ENCODE measurements at places on chromosomes 6 and 20.
A peak's percentile ranks its signal among the peaks of the same experiment; 100 is the strongest.

- no peak for DNase-seq
- H3K4me3 ChIP-seq: no peak overlapping the region
- H3K27ac ChIP-seq: no peak overlapping the region
- H3K27me3 ChIP-seq: no peaks in the 10 kb centered on the region
Measured at GRCh38 chr6:140050101-140050995, 675.9 kb upstream of the CITED2 start.

DNA sequence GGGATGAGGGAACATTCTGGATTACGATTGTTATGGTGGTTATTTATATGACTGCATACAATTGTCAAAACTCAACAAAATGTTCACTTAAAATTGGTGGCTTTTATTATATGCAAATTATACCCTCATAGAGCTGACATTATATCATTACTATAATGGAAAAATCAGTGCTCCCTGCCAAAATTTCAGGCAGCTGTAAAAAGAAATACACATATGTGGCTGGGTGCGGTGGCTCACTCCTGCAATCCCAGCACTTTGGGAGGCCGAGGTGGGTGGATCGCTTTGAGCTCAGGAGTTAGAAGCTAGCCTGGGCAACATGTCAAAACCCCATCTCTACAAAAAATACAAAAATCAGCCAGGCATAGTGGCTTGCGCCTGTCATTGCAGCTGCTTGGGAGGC is 75.8 kb upstream of the SULF2 start:
- H3K4me1 ChIP-seq: peaks cover 26% of the 10 kb centered on the region
- H3K36me3 ChIP-seq: no peaks in the 10 kb centered on the region
- H3K27me3 ChIP-seq: no peaks in the 10 kb centered on the region
- no peak overlapping the region for H3K27ac ChIP-seq
- DNase-seq: no peak
- H3K4me3 ChIP-seq: no peak overlapping the region

GRCh38 chr6:129239825-129240491 is 357.0 kb downstream of the LAMA2 start:
- no peak overlapping the region for H3K4me3 ChIP-seq
- H3K27ac ChIP-seq: no peak overlapping the region
- no peaks in the 10 kb centered on the region for H3K27me3 ChIP-seq
- H3K4me1 ChIP-seq: peaks cover 14% of the 10 kb centered on the region

DNA sequence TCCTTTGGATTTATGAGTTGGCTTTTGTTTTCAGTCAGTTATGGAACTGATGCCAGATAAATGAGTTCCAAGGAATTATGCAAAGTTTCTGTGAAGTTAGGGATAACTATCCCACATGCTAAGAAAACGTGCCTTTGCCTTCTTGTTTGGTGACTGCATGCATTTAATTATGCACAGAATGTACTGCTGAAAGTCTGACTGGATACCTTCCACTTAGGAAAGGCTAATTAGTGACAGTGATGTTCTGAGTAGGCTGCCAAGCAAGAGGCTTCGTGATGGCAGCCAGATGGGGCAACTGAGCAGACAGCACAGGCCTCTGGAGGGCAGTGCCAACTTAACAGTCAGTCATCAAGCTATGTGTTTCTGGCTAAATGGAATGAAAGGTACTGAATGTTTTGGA is 289.9 kb downstream of the CD109 start:
- no peaks in the 10 kb centered on the region for H3K27me3 ChIP-seq
- H3K36me3 ChIP-seq: no peaks in the 10 kb centered on the region
- H3K27ac ChIP-seq: no peak overlapping the region
- no peaks in the 10 kb centered on the region for H3K4me1 ChIP-seq
- H3K4me3 ChIP-seq: no peak overlapping the region

DNA sequence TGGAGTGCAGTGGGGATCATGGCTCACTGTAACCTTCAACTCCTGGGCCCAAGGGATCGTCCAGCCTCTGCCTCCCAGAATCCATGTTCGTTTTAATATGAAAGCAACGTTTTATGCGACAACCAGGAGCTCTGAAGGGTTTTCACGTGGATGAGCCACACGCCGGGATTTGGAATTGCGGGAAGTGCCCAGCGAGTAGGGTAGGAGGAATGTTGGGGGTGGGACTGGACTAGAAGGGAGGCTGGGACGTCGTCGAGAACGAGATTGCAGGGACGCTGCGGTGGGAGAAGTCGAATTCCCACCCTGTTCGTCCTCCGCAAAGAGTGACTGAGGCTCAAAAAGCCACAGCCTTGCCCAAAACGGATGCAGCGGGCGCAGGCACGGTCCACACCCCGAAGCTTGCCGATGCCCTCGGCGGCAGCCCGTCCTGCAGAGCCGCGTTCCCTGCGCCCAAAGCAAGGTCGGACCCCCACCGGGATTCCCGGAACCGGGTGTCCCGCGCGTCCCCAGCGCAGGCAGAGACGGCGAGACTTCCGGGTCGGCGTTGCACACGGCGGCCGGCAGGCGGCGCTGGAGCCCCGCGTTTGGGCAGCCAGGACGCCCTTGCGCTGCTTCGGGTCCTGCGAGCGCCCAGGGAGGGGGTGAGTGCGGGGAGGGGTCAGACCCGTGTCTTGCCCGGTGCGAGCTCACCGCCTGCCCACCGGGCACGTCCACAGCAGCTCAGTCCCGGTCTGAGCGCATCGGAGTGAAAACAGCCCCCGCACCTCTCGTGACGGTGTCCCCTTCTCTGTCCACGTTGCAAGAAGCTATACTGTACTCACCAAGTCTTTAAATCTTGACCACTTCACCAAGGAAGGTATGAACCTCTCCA is 87.8 kb downstream of the DHX35 start:
- H3K4me3 ChIP-seq: peak overlapping the region; percentile 86
- H3K36me3 ChIP-seq: no peaks in the 10 kb centered on the region
- no peaks in the 10 kb centered on the region for H3K4me1 ChIP-seq

DNA sequence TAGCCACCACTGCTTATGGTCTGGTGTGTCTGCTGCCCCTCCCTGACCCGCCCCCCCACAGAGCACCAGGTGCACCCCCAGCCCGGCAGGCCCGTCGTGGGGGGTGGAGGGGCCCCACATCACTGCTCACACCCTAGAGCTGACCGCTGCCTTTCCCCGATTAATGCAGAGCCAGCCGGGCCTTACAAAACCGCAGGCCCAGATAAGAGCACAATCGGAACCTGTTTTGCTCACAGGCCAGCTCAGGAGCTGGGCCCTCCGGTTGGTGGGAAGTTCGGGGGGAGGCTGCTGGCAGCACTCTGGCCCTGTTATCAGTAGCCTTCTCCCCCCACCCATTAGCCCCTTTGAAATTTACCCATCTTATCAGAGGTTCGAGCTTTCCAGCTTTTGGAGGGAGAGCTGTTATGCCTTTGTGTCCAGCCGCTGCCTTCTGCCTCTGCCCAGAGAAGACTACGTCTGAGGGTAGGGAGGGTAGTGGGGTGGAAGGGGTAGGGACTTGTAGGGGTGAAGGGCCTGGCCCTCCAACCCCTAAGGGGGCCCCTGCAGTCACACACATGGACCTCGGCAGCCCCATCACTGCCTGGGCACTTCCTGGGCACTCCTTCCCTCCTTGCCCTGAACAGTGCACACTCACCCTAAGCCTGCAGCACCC is 6.9 kb upstream of the SPDEF start:
- no peak overlapping the region for H3K27ac ChIP-seq
- no peak overlapping the region for H3K4me3 ChIP-seq
- H3K36me3 ChIP-seq: no peaks in the 10 kb centered on the region
- H3K4me1 ChIP-seq: no peaks in the 10 kb centered on the region
- DNase-seq: no peak
- H3K27me3 ChIP-seq: no peaks in the 10 kb centered on the region

- H3K4me1 ChIP-seq: no peaks in the 10 kb centered on the region
- H3K27me3 ChIP-seq: no peaks in the 10 kb centered on the region
- no peak overlapping the region for H3K4me3 ChIP-seq
- no peak for DNase-seq
Measured at GRCh38 chr20:18728165-18728869, 85.3 kb upstream of the SCP2D1 start.

DNA sequence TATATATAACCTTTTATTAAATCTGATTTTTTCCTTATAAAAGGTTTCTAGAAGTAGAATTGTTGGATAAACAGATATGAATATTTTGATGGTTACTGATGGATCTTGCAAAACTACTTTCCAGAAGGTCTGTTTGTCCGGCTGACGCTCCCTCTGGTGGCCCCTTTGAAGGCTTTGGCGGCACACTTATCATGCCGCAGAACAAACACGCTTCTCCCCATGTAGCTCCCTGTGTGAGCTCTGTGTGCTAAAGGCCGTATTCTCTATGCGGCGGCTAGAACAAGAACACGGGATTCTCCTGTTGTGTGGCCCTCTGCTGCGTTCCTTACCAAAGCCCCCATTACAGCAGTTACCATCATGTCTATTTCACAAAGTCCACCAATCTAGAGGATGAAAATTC is 30.0 kb downstream of the PPP1R3G start:
- no peaks in the 10 kb centered on the region for H3K4me1 ChIP-seq
- no peaks in the 10 kb centered on the region for H3K27me3 ChIP-seq
- DNase-seq: no peak
- H3K27ac ChIP-seq: no peak overlapping the region
- no peak overlapping the region for H3K4me3 ChIP-seq

- DNase-seq: no peak
- H3K27me3 ChIP-seq: no peaks in the 10 kb centered on the region
- no peak overlapping the region for H3K4me3 ChIP-seq
- H3K36me3 ChIP-seq: no peaks in the 10 kb centered on the region
Measured at GRCh38 chr6:1208876-1209275, 103.0 kb upstream of the FOXQ1 start.

DNA sequence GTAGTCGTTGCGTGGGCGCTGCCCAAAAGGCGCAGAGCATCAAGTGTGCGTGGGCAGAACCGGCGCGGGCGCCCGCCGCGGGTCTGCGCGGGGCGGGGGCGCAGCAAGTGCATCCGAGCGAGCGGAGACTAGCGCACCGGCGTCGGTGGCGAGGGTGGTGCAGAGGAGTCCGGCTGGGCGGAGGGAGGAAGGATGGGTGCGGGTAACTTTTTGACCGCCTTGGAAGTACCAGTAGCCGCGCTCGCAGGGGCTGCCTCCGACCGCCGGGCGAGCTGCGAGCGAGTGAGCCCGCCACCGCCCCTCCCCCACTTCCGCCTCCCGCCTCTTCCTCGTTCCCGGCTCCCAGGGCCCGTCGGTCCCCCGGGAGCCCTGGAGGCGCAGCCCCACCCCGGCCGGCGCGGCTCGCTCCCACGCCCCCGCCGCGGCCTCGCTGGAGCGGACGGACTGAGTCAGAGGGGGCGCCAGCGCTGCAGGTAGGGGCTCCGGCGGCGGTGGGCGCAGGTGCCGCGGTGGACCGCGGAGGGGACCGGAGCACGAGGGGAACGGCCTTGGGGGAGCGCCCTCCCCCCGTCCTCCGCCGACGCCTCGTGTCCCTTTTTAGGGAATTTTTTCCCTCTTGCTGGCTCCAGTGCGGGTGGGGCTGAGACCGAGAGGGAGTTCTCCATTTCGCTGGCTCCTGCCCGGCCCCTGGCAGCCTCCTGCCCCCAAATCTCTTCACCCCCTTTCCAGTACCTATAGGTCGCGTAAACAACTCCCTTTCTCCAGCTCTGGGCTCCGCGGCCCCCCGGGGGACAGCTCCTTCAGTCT is 1.6 kb upstream of the DBNDD2 start:
- H3K4me1 ChIP-seq: peaks cover 31% of the 10 kb centered on the region
- DNase-seq: no peak
- peak overlapping the region; percentile 92 for H3K4me3 ChIP-seq
- peak overlapping the region; percentile 100 for H3K27ac ChIP-seq

DNA sequence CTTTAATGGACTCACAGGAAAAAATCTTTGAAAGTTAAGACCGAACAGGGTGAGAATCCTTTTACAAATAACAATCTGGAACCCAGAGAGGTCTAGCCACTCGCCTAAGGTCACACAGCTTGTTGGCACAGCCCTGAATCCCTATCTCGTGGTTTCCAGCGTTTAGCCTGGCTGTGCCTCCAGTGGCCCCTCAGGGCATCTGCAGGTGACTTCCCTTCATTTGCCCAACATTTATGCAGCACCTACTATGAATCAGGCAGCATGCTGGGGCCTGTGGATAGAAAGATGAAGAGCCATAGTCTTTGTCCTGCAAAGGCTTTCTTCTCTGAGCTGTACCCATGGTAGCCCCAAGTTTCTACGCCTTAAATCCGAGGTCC is 2.6 kb upstream of the NR2E1 start:
- no peaks in the 10 kb centered on the region for H3K36me3 ChIP-seq
- H3K4me3 ChIP-seq: no peak overlapping the region
- H3K27ac ChIP-seq: no peak overlapping the region
- DNase-seq: no peak

- no peak overlapping the region for H3K4me3 ChIP-seq
- H3K36me3 ChIP-seq: no peaks in the 10 kb centered on the region
- DNase-seq: no peak
- H3K27ac ChIP-seq: no peak overlapping the region
- no peaks in the 10 kb centered on the region for H3K4me1 ChIP-seq
Measured at GRCh38 chr6:161057103-161058091, 65.8 kb downstream of the MAP3K4 start.

DNA sequence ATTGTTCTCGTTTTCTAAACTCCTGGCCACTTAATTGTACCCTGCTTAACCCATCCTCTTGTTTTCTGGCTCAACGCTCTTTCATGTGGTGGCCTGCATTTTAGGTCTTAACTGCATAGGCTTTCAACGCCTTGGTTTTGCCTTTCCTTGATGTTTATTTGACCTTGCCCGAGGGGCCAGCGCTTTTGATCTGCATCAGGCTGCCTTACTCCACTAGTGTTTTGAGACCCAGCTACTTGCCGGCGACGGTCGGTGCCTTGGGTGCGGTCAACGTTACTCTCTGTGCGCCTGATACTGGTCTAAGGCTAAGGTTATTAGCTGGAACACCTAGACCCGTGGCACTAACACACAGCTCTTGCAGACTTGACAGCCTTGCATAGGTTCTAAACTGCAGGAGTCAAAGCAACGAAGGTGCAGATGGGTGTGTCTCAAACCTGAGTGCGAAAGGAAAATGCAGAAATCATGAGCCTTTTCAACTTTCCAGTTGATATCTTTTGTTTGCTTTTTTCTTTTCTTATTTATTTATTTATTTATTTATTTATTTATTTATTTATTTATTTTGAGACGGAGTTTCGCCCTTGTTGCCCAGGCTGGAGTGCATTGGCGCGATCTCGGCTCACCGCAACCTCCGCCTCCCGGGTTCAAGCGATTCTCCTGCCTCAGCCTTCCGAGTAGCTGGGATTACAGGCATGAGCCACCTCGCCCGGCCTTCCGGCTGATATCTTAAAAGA is 138.8 kb downstream of the HFE start:
- no peaks in the 10 kb centered on the region for H3K36me3 ChIP-seq
- H3K4me1 ChIP-seq: no peaks in the 10 kb centered on the region
- no peak for DNase-seq
- H3K27ac ChIP-seq: no peak overlapping the region

- DNase-seq: no peak
- no peak overlapping the region for H3K4me3 ChIP-seq
- peaks cover 12% of the 10 kb centered on the region for H3K4me1 ChIP-seq
Measured at GRCh38 chr6:168434505-168434904, 6.5 kb upstream of the SMOC2 start.

GRCh38 chr6:144811140-144811539 is 526.0 kb downstream of the UTRN start:
- H3K36me3 ChIP-seq: no peaks in the 10 kb centered on the region
- H3K27ac ChIP-seq: no peak overlapping the region
- no peaks in the 10 kb centered on the region for H3K27me3 ChIP-seq

GRCh38 chr6:34144581-34145160 is 1.2 kb downstream of the GRM4 start:
- no peak for DNase-seq
- no peaks in the 10 kb centered on the region for H3K36me3 ChIP-seq
- H3K27ac ChIP-seq: no peak overlapping the region

GRCh38 chr20:58436868-58437645 is 48.0 kb downstream of the VAPB start:
- H3K4me3 ChIP-seq: no peak overlapping the region
- H3K27ac ChIP-seq: no peak overlapping the region
- DNase-seq: no peak
- H3K27me3 ChIP-seq: no peaks in the 10 kb centered on the region
- peaks cover 6% of the 10 kb centered on the region for H3K4me1 ChIP-seq
